ENCODE measurements at places on chromosomes 4 and X.

DNA sequence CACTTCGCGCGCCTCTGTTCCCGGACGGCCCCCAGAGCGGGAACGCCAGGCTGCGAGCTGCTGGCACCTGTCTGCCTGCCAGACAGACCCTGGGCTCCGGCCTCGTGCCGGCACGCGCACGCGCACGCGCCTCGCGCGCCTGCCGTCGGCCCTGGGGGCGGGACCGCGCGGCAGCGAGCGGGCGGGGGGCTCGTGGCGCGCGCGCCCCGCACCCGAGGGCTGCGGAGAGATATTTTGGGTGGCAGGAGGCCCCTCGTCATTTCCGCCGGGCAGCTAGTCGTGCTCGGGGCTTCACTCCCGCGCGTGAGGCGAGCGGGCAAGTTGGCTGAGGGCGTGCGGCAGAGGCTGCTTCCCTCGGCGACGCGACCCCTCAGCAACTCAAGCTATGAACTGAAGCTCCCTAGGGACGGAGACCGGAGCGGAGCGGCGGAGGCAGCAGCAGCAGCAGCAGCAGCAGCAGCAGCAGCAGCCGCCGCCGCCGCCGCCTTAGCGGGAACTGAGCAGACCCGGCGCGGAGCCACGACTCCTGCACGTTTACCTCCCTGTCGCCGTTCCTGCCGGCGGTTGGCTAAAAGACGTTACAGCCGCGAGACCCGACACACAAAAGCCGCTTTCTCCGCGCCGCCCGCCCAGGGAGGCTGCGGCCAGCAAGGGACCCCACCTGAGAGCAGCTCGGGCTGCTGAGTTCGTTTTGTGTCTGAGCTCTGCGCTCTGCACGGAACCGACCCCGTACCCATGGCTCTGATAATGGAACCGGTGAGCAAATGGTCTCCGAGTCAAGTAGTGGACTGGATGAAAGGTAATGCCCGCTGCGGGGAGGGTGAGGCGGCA, at the start of gene CNKSR2:
TSS of gene CNKSR2 (plus strand) at position 256 of the 831 bp plus-strand sequence. CDS start at position 736, 480 bp downstream.
- peak; percentile 53 for DNase-seq

DNA sequence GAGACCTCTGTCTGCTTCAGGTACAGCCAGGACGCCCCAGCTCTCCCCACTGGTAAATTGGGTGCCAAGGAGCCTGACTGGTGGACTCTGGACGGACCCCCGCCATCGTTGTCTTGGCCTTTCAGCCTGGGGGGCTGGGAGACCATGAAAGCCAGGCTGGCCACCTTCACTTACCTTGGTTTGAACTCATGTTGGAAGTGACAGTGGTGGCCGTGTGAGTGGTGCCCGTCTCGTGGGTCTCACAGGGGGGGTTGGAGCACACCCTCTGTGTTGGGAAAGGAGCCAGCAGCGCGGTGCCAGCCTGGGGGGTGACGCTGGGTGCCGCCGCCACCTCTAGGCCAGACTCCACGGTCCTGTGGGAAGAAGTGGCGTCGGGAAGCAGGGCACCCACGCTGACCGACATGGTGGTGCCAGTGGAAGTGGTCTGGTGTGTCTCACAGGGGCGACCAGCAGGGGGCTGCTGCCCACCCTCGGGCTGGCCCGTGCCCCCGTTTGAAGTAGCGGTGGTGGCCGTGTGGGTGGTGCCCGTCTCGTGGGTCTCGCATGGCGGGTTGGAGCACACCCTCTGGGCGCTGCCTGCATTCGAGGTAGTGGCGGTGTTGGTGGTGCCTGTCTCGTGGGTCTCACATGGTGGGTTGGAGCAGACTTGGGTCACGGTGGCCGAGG, 9.6 kb upstream of the RENBP start:
- DNase-seq, result no peak

DNA sequence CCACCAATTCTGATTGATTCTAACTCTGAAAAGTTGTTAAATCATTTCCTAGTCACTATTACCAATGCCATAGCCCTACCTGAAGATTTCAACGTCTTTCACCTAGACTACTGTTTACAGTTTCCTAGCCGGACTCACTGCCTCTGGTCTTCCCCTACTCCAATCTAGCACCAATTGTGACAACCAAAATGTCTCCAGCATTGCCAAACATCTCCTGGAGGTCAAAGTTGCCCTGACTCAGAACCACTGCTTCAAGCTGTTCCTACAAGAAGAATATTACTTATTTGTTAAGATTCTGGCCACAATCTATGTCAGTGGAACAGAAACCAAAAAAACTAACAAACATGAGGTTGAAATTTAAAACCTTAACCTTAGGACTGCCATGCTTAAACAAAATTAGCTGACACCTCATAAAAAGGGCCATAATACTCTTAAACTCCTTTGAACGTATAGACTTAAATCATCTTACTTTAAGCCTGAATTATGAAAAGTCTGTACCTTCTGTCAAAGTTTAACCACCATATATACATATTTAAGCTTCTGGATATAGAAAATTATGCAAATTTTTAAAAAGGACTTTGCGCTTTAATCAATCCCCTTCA, 2.1 kb downstream of the PDS5A start:
- no peak for DNase-seq

- DNase-seq, result no peak
Observed at GRCh38 chrX:146602246-146602645, 207.3 kb upstream of the CXorf51B start.

- no peak for DNase-seq
Observed at GRCh38 chr4:159111416-159111815, 8.5 kb downstream of the RAPGEF2 start.

DNA sequence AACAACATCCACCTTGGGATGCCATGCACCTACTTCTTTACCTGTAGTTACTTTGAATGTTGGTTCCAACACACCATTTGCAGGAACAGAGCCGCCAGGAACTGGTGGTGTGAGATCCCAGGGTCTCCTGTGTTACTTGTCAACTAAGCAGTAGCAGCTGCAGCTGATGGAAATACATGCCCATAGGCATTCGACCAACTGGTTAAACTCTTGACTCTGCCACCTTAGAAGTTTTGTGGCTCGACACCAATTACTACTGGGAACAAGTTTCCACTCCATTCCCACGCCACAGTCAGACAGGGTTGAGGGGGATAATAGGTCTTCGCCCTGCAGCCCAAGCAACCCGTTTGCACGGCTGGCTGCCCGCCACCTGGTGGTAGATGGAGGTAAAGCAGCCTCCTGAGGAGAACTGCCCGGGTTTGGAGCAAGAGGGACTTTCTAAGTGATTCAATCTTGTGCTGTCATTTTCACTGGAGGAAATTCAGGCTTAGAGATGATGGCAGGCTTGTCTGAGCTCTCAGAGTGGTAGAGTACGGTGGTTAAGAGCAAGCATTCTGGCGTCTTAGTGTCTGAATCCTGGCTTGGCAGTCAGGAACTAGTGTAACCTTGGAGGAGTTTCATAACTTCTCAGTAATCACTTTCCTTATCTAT, 119.1 kb upstream of the TRIM2 start:
- peak; percentile 42 for DNase-seq

- DNase-seq, result no peak
Observed at GRCh38 chr4:145295122-145295521, 114.7 kb upstream of the OTUD4 start.

DNA sequence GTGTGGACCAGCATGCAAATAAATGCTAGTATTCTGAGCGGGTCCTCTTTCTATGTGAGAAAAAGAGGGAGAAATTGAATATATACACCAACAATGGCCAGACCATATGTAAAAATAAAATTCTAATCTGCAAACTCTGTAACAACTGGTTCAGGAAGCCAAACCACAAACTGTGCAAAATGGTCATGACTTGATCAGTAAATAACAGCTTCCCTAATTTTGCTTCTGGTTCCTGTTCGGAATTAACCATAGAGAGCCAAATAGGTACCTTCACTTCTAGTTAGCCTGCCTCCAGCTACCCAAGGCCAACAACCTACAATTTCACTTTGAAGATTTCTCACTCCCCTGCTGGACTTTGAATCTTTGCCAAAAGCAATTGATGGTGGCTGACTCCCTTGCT, 1313.2 kb downstream of the ADGRL3 start:
- no peak for DNase-seq

GRCh38 chr4:5568931-5569330, 139.4 kb downstream of the EVC2 start:
- no peak for DNase-seq

GRCh38 chr4:120466429-120466828, 399.8 kb upstream of the MAD2L1 start:
- DNase-seq, result no peak

GRCh38 chr4:139581096-139581495, 25.1 kb upstream of the SETD7 start:
- no peak for DNase-seq

GRCh38 chrX:118182025-118182424, 65.4 kb upstream of the KLHL13 start:
- no peak for DNase-seq

DNA sequence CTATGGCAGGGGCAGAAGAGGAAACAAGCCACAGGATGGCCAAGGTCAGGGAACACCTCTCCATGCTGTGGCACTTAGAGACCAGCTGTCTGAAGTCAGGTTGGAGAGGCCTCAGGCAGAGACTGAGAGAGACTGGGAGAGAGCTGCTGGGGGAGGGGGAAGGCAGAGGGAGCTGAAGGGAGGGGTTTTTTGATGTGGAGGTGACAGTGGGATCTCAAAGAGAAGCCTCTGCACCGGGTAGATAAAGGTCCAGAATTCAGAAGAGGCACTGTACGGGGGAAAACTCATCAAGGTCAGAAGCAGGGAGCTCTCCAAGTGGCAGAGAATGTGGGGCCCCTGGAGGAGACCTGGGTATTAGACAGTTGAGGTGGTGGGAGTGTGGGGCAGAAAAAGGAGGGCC, 41.6 kb upstream of the HMGB3 start:
- DNase-seq, result no peak

GRCh38 chrX:100319716-100320115, 90.4 kb downstream of the PCDH19 start:
- no peak for DNase-seq

DNA sequence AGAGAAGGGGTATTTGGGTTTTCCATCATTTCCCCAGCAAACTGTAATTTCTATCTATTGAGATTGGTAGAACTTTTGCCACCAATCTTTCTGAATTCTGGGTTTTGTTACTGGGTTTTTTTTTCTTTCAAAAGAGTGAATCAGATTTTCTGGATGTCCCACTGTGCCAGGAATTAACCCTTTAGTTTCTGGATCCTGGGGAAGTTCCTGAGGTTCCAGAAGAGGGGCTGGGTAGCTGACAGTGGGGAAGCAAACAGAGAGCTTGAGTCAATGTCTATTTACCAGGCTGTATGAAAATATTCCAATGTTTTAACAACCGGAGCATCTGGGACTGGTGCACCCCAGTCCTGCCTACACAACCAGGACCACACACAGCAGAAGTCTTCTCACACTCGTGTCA, 25.8 kb upstream of the SOD3 start:
- DNase-seq, result no peak

DNA sequence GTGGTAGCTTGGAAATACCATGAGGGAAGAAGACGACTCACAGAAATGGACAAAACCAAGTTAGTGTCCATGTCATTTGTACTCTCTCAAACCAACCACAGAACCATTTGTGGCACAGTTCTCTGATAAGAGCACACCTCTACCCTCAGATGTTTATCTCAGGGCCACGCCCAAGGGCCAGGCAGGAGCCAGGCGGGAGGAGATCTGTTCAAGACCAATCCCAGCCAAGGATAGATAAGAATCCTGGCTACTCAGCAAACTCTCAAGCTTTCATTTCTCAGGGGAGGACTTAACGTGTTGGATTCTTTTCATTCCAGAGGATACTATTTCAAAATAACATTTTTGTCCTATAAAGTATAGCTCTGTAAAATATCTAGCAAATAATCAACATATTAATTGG, 95.0 kb downstream of the NYX start:
- DNase-seq, result no peak

- no peak for DNase-seq
Observed at GRCh38 chr4:113131621-113132020, 82.2 kb downstream of the ANK2 start.

DNA sequence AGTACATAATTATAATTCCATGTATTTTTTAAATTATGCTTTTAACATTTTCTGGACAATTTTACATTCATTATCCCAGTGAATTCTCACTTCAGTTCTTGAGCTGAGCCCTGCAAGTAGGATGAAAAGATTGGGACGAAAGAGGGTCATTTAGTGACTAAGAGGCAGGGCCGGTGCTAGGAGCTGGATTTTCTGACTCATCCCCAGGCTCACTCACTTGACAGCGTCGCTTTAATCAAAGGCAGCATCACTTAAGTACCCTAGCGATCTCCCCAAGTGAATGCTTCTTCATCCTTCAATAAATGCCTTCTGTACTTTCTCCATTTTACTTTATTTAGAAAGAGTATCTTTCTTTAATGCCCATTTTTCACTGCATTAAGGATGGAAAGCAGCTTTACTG, 263.6 kb downstream of the HS3ST1 start:
- DNase-seq, result no peak

DNA sequence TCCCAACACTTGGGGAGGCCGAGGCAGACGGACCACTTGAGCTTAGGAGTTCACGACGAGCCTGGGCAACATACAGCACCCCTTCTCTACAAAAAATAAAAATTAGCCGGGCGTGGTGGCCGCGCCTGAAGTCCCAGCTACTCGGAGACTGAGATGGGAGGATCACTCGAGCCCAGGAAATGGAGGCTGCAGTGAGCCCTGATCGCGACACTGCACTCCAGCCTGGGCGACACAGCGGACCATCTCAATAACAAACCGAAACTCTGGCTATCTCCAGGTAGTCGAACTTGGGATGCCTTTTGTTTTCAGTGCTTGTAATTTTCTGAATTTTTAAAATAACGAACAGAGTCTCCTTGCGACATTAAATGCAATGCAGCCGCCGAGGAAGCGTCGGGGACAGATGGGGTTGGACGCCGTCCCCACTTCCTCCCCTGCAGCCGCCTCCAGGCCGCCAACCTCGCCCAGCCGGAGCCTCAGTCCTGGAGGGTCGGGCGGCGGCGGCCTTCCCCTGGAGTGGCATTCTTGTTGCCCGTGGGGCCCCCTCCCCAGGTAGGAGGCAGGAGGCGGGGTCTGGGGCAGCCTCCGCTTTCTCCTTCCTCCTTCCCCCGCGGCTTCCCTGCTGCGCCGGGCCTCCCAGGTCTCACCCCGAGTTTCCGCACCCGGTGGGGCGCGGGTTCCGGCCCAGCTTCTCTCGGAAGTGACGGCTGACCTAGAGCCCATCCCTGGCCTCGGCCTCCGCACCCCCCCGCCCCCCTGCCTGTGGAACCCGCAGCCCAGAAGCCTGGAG, 14.6 kb downstream of the HMX1 start:
- no peak for DNase-seq

DNA sequence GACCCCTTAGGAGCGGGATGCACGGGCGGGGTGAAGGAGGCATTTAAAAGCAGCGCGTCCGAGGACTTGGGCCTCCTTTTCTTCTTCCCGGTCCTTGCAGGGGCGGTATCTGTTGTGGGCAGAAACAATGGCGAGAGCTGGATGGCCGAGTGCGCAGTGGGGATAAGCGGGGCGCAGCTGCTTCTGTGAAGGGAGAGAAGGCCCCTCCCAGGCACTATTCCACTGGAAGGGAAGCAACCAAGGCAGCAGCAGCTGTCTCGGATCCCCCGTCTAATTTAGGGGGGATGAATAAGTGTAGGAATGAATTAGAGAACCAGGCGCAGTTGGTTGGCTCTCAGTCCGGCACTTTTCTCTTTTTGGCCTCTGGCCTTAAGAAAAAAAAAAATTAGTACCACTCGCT, 995 bp downstream of the SMARCA5 start:
- DNase-seq, result peak; percentile 18

Measured in amygdala (tissue), 56 donors.